ENCODE measurements at places on chromosomes 11 and 22.

GRCh38 chr11:46248289-46249102 is 29.0 kb upstream of the CREB3L1 start:
- DNase-seq: peak; percentile 97

DNA sequence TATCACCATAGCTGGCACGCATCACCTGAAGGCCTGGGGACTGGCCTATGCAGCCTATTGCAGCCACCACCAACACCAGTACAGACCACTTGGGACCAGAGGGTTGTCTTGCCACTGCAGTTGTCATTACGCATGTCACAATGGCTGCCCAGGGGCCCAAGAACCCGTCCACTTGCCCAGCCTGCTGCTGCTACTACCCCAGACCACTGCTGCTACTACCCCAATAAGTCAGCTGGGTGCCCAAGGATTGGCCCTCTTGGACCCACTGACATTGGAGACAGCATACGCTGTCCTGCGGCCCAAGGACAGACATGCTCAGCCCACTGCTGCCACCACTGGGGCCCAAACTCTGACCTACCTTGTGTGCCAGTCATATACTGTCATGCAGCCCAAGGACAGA is 102.7 kb upstream of the OR9Q1 start:
- DNase-seq: no peak

DNA sequence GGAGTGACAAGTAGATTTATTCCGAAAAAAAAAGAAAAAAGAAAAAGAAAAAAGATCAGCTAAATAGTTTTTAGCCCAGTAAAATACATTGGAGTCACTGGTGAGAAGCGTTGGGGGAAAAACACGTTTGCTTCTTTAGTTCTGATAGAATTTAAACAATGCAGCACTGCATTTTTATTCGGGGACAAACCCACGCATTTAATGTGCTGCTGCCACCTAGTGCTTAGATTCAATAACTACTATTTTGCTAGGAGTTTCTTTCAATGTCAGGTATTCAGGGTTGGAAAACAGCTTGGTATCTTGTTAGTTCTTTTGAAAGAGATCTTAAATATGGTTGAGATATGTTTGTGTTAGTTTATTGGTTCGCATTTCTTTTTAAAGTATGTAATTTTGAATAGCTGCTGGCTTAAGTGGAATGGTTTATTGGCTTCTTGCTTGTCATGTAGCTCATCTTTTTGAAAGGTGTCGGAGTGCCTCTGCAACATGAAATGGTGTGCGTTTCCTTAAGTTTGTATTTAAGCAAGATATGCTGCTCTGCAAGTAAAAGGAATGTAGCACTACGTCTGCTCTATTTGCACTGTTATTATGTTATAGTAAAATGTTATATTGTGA is 41.9 kb downstream of the SVIP start:
- DNase-seq: peak; percentile 51

DNA sequence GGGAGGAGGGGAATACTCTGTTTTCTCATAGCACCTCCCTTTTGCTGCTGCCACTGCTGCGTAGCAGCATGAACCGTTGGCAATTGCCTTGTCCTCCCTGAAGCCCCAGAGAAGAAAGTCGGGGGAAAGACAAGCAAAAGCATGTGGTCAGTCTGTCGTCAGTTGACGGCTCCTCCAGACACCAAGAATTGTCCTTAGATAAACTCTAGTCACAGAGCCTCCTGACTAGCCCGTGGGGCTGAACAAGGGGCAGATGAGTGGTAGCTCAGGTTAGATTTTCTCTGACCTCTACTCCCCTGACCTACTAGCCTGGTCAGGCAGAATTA is 126.4 kb upstream of the HSD17B12 start:
- DNase-seq: no peak

- no peak for DNase-seq
These were observed 525 bp downstream of the BIK start for GRCh38 chr22:43110927-43111623.

DNA sequence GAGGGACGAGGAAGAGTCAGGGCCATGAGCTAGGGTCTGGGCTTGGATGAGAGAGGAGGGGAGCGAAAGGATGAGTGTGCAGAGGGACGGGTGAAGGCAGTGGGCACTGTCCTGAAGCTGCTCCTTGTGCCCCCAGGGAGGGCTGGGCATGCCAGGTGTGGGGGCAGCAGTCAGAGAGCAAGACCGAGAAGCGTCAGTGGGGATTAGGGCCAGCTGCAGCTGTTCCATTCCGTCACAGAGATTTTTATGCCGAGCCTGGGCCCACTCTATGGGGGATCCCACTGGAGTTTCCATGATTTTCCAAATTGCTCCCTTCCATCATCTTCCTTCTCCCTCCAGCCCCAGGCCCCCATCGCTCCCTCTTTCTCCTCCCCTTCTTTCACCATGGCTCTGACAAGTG is 93.2 kb downstream of the NECTIN1 start:
- no peak for DNase-seq

GRCh38 chr11:90453525-90453924 is 230.7 kb upstream of the CHORDC1 start:
- DNase-seq: peak; percentile 16

GRCh38 chr11:8362899-8363298 is 99.2 kb upstream of the LMO1 start:
- DNase-seq: no peak

DNA sequence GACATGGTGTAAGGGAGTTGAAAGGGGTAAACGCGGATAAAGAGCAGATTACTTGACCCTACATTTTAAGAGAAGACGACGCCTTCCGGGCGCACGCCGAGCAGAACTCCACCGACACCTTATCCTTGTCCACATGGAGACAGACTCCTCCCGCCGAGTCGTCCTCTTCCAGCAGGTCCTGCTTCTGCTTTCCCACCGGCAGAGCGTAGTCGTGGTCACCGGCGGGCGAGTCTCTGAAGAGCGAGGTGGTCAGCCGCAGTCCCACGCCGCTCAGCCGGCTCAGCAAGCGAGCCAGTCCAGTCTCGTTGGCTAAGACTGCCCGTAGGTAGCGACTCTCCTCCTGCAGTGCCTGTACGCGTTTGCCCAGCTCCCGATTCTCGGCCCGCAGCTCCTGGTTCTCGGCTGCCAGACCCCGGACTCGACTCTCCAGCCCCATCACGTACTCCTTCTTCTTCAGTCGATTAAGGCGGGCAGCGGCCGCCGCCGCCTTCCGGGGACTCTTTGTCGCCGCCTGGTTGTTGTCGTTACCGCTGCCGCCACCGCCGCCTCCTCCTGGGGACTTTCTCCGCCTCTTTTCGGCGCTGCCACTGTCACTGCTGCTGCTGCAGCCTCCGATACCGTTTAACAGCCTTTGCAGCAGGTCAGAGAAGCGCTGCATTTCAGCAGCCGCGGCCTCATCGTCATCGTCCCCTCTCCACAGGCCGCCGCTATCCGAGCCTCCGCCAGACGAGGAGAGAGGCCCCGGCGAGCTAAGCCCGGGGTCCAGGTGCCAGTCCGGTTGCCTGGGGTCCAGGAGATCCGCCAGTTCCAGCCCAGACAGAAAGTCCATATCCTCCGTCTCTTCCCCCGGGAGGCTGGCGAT is 945 bp downstream of the CREBZF start:
- peak; percentile 89 for DNase-seq

DNA sequence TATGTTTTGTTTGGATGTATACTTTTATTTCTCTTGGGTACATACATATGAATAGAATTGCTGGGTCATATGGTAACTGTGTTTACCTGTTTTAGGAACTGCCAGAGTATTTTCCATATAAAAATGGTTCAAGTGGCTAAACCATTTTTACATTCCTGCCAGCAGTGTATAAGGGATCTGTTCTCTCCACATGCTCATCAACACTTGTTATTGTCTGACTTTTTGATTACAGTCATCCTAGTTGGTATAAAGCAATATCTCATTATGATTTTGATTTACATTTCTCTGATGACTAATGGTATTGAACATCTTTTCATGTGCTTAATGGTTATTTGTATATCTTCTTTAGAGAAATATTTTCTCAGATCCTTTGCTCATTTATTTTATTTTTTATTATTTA is 104.2 kb upstream of the RRM1 start:
- no peak for DNase-seq

DNA sequence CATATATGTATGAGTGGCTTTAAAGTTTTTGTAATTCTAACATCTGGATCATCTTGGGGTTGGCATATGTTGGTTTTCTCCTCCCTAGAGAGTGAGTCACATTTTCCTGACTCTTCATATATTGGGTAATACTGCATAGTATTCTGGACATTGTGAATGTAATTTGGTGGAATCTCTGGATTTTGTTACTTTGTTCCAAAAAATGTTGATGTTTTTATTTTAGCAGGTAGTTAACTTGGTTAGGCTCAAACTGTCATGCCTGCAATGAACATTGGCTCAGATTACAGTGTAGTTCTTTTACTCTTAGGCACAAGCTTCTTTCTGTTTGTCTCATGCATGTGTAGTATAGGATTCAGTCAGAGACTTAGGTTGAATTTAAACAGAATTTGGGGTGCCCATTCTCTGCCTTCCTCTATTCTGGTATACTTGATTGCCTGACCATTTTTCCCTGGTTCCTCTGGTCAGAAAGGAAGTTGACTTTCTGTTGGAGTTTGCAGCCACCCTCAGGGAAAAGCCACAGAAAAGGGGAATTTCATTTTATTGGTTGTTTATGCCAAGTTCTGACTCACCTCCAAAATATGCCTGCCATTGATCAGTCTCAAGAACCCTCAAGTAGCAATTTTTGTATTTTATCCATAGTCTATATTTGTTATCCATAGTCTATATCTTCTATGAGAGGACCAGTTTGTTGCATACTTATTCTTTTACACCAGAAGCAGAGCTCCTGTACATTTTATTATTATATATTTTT is 151.7 kb downstream of the UVRAG start:
- peak; percentile 43 for DNase-seq

DNA sequence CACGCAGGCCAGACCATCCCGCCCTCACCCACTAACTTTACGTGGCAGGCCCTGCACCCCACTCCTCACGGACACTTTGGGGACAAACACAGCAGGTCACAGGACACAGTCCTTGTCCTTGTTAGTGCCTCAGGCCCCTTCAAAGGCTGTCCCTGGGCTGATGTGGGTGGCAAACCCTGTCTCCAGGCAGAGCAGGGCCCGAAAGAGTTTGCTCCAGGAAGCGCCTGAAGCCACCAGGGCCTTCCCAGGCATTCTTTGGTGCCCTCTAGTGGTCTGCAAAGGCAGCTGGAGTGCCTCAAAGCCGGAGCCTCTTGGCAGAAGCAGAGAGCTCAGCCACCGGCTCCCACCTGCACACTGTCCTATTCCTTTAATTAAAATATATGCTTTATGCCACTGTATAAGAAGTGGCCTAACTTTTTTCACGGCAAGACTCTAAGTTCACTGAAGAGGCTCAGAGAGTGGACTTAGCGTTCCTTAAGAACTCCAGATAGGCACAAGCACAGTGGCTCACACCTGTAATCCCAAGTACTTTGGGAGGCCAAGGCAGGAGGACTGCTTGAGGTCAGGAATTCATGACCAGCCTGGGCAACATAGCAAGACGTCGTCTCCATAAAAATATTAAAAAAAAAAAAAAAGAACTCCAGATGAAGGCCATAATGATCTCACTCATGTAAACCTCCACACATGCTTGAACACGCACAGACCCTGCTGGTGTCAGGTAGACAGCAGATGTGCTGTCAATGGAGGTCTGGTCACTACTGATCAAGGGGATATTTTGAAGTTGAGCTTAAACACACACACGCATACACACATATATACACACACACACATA is 11.1 kb downstream of the TXN2 start:
- peak; percentile 91 for DNase-seq

DNA sequence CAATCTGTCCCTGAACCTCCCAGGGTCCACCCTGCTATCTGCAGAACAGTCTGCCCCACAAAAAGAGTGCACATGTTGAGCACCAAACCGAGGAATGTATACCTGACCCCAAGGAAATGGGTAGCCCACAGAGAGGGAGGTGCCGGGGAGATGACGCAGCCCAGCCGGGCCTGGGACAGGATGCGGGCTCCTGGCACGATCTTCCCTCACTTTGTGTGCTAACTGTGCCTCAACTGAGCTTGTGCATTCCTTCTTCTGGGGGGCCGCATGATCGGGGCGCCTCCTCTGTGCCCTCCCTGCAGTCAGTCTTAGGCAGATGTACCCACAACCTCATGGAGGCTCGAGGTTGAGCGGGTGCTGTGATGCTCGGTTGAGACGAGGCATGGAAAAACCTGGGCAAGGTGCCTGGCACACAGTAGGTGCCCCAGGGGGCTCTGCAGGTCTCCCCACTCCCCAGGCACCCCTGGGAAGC is 2.4 kb downstream of the GAS2L1 start:
- DNase-seq: no peak

DNA sequence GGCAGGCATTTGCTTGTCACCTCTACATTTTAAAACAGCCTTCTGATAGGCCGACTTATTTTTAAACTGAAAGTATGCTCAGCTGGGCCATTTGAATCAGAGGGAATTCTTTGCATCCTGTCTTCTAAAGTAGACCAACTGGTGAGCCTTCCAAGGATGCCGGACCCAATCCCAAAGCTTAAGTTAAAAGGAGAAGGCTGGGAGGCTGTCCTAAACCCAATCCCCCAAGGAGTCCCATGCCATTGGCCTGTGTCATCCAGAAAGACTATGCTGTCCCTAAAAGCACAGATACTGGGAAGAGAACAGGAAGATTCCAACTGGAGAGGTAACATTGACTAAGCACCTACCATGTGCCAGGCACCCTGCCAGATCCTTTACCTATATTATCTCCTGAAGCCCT is 18.0 kb downstream of the TENM4 start:
- peak; percentile 62 for DNase-seq

DNA sequence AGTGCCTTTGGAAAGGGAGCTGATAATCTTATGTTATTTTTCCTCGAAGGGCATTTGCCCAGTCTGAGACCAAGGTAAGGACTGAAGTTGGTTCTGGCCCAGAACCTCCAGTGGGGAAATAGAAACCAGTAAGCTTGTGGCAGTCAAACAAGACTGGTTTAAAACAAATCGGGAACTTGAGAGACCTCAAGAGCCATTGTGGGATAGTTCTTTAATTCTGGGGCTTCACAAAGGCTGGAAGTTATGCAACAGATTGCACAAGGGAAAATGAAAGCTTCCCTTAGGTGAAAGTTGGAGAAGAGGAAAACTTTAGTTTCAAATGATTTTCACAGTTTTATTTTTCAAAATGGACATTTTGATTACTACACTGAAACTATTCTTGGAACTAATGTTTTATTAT is 33.5 kb upstream of the RAB38 start:
- no peak for DNase-seq
